ENCODE measurements at places on chromosomes 3 and 15.

DNA sequence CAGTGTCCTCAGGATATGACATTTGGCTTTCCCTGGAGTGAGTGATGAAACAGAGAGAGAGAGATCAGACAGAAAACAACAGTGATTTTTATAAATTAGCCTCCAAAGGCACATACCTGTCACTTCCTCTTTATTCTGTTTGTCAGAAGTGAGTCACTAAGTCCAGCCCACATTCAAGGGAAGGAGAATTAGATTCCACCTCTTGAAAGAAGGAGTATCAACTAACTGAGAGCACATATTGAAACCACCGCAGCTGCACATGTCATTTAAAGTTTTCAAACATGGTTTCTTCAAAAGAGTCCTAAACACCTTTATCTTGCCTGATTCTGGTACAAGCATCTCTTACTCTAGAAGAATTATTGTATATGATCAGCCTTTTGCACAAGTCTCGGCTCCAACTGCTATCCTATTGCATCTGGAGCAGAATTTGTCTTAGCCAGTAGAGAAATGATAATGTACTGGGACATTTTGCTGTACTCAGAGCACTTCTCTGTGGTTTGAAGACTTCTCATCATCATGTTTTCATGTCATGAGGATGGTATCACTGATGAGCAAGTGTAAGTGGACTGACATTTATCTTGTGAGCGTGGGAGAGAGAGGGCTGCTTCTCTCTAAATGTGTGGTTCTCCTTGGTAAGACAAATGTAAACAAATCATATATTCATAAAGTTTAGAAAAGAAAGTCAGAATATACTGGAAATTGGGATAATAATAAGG lies 338.9 kb upstream of the CFAP20DC start:
- peak; percentile 26 for DNase-seq

GRCh38 chr3:114333180-114333922 lies 39.5 kb downstream of the TIGIT start:
- DNase-seq = peak; percentile 49

- no peak for DNase-seq
Observed at GRCh38 chr15:63067976-63068743, 25.6 kb downstream of the TPM1 start.

GRCh38 chr3:3429841-3430240 lies 250.3 kb upstream of the CRBN start:
- DNase-seq = no peak

DNA sequence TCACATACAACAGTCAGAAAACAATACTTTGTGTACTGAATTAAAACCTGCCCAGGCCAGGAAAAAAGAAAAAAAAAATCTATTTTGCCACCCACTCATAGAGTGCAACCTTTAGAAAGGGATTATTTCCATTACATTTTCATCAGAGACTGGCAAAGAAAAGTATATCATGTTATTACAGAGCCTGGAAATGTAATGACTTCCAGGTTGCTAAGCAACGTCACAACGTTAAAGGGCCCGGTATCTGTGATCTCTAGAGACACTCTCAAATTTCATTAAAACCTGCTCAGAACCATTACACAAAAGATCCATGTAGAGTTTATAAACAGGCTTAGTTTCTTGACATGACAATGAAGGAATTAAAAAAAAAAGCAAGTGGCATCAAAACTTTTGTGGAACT lies 170.5 kb downstream of the CTNNB1 start:
- no peak for DNase-seq

GRCh38 chr3:176867681-176868663 lies 329.3 kb downstream of the TBL1XR1 start:
- no peak for DNase-seq

DNA sequence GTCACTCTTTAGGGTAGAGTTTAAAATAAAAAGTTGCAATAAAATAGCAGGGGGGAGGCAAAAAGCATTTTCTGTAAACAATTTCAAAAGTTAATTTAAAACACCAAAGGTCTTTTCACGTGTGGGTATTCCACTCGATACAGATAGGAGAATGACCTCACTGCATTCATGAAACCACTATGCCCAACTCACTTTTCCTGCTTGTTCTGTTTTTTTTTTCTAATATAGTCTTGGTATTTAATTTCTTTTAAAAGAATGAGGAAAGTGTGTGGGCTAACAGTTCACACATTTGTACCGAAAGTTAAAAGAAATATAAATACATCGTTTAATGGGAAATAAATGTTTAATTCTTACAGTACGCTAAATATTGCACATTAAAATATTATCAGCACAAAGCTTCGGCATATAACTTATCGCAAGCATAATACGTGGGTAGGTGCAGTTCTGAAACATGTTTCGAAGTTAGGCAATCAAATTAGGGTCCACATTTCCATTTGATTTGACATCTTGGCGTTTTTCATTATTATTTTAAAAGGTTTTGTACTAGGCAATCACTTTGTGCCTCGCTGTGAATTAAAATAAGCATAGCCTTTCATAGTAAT lies 41.4 kb downstream of the VGLL4 start:
- DNase-seq = no peak

DNA sequence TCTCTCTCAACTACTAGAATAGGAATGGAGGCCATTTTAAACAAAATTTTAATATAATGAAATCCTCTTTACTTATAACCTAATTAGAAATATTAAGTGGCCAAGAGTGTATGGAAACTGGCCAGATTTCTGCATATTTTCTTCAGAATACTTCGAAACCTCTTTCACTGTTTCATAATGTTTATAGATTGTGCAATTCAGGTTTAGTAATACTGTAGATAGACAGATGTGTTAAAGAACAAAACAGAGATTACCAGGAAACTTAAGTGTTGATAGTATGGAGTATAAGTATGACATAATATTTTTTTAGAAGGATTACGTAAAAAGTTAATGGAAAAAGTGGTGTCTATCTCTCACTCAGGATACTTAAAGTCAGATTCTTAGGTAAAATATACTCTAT lies 4.7 kb downstream of the ABHD5 start:
- DNase-seq = no peak

- DNase-seq = no peak
Observed at GRCh38 chr3:142064454-142064853, 84.9 kb downstream of the TFDP2 start.

DNA sequence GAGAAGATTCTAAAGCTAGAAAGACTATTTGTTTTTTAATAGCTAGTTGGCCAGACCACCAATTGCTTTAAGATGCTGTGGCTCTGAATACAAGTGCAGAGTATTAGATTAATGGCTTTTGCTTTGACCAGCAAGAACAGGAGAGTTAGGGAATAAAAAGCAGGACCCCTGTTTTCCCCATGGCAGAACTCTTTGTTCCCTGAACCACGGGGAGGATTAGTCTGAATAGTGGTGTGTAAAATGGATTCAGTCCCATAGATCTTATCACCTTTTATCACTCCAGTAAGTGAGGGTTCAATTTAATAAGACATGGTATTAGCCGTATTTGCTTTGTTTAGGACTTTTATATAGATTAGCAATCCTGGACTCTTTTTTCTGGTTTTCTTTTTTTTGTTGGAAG lies 562.6 kb upstream of the DPPA4 start:
- no peak for DNase-seq

DNA sequence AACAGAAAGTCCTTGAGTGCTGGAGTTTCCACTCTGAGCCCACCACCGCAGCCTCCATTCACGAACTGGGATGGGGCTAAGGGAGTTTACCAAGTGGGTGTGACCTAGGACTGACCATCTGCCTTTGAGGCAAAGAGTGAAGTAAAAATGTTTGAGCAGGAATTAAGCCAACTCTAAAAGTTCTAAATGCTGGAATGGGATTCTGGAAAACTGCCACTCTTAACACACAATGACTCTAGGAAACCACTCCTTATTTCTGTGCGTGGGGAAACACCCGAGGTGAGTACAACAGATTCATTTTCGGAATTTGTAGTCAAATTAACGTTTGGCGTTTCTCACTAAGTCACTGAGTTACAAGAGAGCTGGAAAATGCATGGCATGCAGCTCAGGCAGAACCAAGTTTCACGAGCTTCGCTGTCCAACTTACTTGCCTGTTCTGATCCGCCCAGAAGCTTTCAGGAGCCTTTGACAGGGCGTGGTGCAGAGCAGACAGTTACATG lies 31.6 kb downstream of the ISL2 start:
- no peak for DNase-seq

DNA sequence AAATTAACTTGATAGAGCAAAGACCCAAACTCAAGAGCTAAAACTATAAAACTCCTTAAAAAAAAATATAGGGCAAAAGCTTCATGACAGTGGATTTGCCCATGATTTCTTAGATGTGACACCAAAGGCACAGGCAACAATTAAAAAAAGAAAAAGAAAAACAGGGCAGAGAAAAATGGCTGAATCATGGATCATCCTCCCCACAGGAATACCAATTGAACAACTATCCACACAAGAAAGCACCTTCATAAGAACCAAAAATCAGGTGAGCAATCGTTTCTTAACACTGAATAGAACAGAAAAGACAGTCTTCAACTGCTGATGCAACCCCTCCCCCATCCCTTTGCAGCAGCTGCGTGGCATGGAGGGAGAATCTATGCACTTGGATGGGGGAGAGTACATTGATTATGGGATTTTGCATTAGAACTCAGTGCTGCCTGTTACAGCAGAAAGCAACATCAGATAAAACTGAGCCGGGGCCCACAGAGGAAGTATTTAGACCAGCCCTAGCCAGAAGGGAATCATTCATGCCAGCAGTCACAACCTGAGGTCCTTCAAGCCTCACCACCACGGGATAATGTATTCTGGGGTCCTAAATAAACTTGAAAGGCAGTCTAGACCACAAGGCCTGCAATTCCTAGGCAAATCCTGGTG lies 15.7 kb downstream of the C3orf33 start:
- DNase-seq = no peak

- DNase-seq = peak; percentile 28
Observed at GRCh38 chr15:40582726-40583246, 11.3 kb upstream of the KNL1 start.

DNA sequence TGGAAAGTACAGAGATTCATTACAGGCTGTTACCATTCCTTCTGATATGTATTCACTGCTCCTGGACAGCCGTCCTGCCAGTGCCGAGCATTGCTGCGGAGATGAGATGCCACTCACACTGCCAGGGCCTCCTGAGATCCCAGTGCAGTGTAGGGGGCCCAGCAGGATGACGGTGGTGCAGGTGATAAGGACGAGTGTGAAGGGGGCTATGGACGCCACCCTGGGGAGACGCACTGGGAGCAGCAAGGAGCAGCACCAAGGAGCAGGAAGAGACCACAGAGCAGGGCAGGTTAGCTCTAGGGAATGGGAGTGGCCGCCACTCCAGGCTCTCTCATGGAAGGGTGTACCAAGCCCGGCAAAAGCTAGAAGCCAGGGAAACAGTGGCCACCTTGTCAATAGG lies 4.0 kb upstream of the KLF15 start:
- no peak for DNase-seq
